Activated T-cell treated with anti-CD3 and anti-CD28 coated beads, Interleukin-2, amount 50 U/mL, for 72 hours (primary cell): ENCODE measurements at places on chromosomes 11 and 22. TPM values are rescaled to one million over a fixed set of nuclear protein-coding genes. Genes with fewer than 3 reads are reported as not detected.

- H3K27ac ChIP-seq: no peak within 1 kb of the TSS
- H3K27me3 ChIP-seq: no peaks in the 10 kb centered on the region
- no peak within 1 kb of the TSS for H3K4me3 ChIP-seq
- H3K36me3 ChIP-seq: no peaks in the 10 kb centered on the region
- H3K4me1 ChIP-seq: no peaks in the 10 kb centered on the region
Measured at GRCh38 chr11:73271936-73272679, at the start of gene P2RY6. Gene P2RY6, plus strand, starts transcription at chr11:73272338. Its CDS starts 24,181 bp downstream, at chr11:73296519.

DNA sequence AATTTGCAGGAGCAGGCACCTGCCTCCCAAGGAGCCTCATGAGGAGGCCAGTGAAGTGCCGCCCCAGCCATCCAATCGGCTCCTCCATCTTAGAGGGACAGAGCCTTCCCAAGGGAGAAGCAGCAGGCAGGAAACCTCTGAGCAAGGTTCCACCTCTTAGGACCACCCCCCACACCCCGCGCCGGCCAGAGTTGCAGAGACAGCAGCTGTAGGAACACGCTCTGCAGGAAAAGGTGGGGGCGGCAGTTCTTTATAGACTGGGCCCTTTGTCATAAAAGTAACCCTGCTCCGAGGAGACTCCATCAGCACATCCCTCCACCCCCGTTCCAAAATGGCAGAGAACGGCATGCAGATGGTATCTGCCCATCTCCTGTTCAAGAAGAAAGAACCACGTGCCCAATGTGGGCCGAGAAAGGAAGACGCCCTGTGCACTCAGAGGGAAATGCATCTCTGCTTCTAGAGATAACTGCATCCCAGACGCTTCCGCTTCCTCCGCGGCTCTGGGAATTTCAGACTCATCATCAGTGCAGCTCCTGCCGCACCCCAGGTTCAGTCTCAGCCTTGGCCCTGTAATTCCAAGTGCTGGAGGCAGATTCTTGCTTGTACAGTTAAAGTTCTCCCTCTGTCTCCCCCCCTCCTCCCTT lies 98.5 kb downstream of the SPATA19 start:
- no peak overlapping the region for H3K4me3 ChIP-seq
- no peaks in the 10 kb centered on the region for H3K4me1 ChIP-seq
- no peak for DNase-seq
- no peaks in the 10 kb centered on the region for H3K36me3 ChIP-seq
- H3K27me3 ChIP-seq: no peaks in the 10 kb centered on the region
- no peak overlapping the region for H3K27ac ChIP-seq

DNA sequence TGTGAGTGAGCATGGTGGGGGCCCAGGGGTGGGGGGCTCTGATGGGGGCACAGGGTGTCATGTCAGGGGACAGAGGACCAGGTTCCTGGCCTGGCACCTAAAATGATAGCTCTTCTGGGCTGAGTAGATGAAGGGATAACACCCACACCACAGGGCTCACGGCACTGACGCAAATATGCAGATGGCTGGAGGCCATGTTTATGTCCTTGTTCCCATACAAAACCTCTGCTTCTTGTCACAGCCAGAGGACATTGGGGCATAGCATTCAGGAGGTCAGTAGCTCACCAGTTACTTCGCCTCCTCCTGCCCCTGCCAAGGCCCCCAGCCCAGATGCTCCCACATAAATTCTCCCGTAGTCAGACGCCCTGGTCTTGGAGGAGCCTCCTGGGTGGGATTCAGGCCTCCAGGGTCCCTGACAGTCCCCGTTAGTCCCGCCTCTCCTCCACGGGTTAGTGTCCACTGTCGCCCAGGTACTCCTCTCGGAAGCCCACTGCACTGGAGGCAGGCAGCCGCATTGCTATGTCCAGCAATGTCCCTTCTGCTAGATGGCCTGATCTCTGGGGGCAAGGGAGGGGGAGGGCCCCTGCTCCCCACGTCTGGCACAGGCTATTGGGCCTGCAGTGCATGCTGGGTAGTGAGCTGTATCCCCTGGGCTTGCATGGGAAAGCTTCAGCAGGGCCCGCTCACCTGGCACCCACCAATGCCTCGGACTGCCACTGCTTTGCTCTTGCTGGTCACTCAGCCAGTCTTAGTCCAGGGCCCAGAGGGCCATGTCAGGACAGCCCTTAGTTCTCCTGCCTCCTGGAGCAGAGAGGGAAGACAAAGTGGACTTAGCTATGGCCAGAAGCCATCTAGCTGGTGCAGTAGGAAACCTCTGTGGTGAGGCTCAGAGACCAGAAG lies 75.6 kb upstream of the MYOD1 start:
- no peaks in the 10 kb centered on the region for H3K36me3 ChIP-seq
- no peaks in the 10 kb centered on the region for H3K4me1 ChIP-seq
- peaks cover 14% of the 10 kb centered on the region for H3K27me3 ChIP-seq
- H3K4me3 ChIP-seq: no peak overlapping the region
- H3K27ac ChIP-seq: no peak overlapping the region

DNA sequence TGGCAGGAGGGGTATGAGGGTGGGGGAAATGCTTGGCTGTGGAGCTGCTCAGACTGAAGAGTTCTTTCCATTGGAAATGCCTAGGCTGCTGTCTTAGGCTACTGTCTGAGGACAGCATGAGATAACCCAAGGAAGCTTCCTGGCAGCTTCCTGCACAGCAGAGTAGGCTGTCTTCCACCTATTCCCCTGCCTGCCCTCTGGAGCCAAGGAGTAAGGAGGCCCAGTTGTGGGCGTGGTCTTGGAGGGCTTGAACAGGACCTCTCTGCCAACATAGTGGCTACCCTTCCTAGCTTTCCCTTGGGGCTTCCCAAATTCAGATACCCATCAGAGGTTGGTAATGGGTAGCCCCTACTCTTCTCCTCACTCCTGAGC lies 25.9 kb downstream of the PHLDB1 start:
- H3K4me1 ChIP-seq: no peaks in the 10 kb centered on the region
- H3K27ac ChIP-seq: no peak overlapping the region
- no peak overlapping the region for H3K4me3 ChIP-seq
- no peak for DNase-seq
- peaks cover 5% of the 10 kb centered on the region for H3K27me3 ChIP-seq

DNA sequence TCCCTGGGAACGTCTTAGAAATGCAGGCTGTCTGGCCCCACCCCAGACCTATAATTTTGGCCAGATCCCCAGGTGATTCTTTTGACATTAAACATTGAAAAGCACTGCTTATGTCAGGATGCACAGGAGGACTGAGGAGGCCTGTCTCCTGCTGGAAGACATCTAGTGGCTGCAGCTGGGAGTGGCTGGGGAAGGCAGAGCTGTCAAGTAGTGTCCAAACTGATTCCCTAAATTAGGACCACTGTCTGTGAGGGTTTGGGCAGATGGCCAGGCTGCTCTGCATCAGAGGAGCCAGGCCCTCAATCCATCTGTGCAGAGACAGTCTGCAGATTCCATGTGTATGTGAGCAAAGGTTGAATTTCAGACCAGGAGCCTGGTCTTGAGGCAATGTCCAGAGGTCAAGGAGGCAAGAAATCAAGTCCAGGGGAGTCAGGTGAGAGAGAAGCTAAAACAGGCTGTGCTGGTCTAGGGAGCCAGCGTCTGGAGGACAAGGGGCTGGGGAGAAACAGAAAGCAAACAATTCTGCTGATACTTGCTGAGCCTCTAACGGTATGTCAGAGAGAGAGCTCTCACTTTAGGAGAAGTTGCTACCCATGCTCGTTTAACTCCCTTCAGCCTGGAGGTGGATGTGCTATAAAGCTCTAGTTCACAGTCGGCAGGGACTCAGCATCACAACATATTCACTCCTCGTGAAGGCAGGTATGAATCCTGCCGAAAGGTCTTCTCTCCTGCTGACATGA lies 15.3 kb upstream of the SYTL2 start:
- peak; percentile 18 for DNase-seq
- peaks cover 2% of the 10 kb centered on the region for H3K36me3 ChIP-seq
- H3K27ac ChIP-seq: no peak overlapping the region

DNA sequence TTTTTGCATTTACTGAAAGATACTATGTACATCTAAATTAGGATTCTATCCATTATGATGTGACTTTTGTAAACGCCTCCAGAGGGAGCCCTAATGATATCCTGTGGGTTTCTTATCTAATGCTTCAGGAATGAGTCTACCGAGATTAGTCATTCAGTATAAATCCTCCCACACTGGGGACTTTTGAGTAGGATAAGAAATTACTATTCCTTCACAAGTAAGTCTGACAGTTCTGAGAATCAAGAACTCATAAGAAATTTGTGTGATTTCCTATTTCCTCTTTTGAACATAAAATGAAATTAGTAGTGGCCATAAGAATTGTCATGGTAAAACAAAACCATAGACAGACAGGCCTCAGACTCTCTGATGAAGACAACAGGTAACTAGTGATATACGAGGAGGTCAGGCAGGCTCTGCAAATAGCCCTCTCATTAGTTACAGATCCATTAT lies 10.0 kb upstream of the OR5M1 start:
- no peaks in the 10 kb centered on the region for H3K36me3 ChIP-seq
- no peaks in the 10 kb centered on the region for H3K27me3 ChIP-seq
- H3K27ac ChIP-seq: no peak overlapping the region

- no peak for DNase-seq
- H3K4me1 ChIP-seq: no peaks in the 10 kb centered on the region
- H3K27ac ChIP-seq: no peak overlapping the region
- H3K36me3 ChIP-seq: no peaks in the 10 kb centered on the region
Measured at GRCh38 chr22:48494256-48494967, 1333.3 kb downstream of the BRD1 start.

EXPH5 gene
- 5.7 TPM for total RNA-seq

IGLL5 gene
- not detected for total RNA-seq

- H3K27me3 ChIP-seq: peaks cover 10% of the 10 kb centered on the region
- H3K27ac ChIP-seq: no peak overlapping the region
- H3K4me1 ChIP-seq: no peaks in the 10 kb centered on the region
- H3K4me3 ChIP-seq: no peak overlapping the region
- H3K36me3 ChIP-seq: no peaks in the 10 kb centered on the region
- no peak for DNase-seq
Measured at GRCh38 chr11:134913999-134914590, 502.1 kb upstream of the B3GAT1 start.

DNA sequence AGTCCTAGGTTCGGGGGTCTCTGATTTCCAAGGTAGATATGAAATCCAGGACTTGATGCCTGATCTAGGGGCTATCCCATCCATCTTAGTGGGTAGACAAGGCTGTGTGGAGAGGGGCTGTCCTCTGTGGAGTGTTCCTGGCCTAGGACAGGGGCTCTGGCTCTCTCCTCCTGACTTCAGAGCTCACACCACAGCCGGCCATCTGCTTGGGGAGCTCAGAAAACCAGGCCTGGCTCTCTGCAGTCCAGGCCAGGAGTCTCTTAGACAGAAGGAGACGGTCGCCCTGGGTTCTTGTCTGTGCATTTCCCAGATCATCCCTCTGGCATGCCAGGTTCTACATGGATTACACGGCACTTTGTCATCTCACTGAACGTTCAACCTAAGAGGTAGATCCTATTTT lies 17.9 kb downstream of the TUB start:
- no peaks in the 10 kb centered on the region for H3K27me3 ChIP-seq
- no peak overlapping the region for H3K4me3 ChIP-seq
- DNase-seq: no peak
- no peak overlapping the region for H3K27ac ChIP-seq

- no peak overlapping the region for H3K27ac ChIP-seq
- H3K36me3 ChIP-seq: no peaks in the 10 kb centered on the region
- no peak overlapping the region for H3K4me3 ChIP-seq
Measured at GRCh38 chr11:8717876-8718753, 35.5 kb downstream of the RPL27A start.
